ENCODE measurements at places on chromosomes 12 and 14.

- DNase-seq: no peak
Observed at GRCh38 chr12:43210485-43211192, 341.4 kb downstream of the ADAMTS20 start.

- DNase-seq: no peak
Observed at GRCh38 chr14:96146131-96146771, 58.4 kb upstream of the BDKRB2 start.

DNA sequence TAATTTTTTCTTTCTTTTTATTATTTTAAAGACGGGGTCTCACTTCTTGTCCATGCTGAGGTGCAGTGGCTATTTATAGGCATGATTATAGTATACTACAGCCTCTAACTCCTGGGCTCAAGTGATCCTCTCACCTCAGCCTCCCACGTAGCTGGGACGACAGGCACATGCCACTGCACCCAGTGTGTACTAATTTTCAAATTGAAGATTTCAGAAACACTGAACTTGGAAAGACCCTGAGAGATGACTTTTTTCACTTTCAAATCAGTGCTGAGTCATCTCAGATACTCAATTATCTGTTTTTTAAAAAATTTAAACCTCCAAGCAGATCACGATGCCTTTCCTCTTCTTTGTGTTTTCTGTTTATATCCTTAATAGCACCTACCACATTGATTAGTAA, 53.7 kb upstream of the COCH start:
- no peak for DNase-seq

- no peak for DNase-seq
Observed at GRCh38 chr12:119230807-119231206, 52.1 kb downstream of the HSPB8 start.

GRCh38 chr12:77953528-77954205, 123.0 kb downstream of the NAV3 start:
- DNase-seq: no peak

- DNase-seq: no peak
Observed at GRCh38 chr12:69698054-69698453, 1.0 kb downstream of the BEST3 start.

DNA sequence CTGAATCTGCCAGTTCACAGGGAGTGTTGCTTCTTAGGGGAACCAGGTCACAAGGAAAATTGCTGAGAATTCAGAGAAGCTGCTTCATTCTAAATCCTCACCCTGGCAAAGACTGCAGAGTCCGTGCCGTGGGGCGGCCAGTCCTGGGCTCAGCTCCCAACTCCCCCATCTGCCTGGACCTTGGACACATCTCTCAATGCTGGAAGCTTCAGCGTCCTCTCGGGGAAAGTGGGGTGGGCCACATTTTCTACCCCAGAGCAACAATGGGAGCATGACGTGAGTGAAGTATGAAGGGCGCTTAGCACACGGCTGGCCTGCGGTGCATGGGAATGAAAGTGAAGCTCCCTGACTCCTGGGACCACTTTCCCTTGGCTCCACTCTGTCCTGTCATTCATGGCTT, 31.2 kb downstream of the HVCN1 start:
- no peak for DNase-seq

DNA sequence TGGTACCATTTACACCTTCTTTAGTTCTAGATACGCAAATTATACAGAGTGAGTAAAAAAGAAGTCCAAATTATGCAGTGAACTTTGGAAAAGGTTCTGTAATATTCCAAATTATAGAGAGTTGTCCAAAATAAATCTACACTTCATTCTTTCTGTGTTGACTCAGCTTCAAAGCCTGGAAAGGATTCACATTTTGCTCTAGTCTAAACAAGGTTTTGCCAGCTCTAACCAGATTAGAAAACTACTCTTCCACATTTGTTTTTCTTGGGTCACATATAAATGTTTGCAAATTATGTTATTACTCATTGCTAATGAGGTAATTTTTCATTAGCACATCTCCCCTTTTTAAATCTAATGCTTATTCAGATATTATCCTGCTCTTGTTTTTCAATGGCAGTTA, 1562.4 kb upstream of the SEL1L start:
- DNase-seq: no peak

DNA sequence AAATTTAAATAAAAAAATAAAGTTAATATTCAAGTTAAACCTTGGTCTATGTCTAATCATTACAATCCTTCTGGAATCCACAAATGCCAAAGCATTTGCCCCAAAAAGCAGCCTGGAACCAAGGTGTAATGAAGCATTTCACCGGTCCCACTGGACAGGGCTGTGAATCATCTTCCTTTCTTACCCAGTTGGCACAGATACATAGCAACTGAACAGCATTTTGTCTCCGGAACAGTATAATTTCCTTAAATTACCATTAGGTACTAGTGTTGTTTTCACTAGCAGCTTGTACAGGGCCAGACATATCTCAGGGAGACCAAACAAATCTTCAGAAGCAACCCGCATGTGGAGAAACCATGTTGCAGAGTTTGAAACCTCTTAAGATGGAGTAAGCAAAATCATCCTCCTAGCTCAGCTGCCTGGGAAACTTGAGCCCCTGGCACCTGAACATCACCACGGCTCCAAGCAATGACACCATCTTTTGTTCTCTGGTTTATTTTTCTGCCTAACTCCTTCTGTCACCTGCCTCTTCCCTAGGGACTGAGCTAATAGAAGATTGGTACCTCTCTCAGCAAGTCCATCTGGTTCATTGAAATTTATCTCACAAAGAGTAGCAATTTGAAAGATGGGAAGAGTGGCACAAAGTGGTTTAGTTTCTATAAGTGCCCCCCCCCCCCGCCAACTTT, 17.9 kb upstream of the MDM1 start:
- no peak for DNase-seq

DNA sequence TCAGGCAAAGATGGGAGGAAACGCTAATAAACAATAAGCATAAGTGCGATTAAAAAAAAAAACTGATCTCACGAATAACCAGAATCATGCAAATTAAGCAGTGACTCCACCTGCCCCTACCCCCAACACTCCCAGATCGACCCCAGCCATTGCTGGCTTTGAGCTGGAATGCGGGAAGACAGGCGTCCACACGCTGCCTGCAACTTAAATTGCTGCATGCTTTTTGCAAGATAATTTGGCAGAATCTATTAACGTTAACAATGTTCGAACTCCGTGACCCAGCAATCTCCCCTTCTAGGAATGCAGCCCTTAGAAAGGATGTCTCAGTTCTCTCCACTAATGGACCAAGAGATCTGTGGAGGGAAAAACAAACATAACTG, 935 bp upstream of the CKB start:
- DNase-seq: no peak

DNA sequence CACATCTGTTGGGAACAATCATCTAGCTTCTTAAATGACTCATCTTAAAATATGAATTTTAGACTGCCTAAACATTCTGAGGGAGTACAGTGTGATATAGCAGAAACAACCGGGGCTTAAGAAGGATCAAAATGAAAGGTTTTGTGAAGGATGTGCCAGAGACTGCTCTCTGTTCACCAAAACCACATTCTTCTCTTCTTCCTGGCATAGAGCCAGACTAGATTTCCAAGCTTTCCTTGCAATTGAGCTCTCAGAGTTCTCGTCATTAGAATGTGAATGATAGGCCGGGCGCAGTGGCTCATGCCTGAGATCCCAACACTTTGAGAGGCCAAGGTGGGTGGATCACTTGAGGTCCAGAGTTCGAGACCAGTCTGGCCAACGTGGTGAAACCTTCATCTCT, 94.5 kb downstream of the LRRIQ1 start:
- no peak for DNase-seq

DNA sequence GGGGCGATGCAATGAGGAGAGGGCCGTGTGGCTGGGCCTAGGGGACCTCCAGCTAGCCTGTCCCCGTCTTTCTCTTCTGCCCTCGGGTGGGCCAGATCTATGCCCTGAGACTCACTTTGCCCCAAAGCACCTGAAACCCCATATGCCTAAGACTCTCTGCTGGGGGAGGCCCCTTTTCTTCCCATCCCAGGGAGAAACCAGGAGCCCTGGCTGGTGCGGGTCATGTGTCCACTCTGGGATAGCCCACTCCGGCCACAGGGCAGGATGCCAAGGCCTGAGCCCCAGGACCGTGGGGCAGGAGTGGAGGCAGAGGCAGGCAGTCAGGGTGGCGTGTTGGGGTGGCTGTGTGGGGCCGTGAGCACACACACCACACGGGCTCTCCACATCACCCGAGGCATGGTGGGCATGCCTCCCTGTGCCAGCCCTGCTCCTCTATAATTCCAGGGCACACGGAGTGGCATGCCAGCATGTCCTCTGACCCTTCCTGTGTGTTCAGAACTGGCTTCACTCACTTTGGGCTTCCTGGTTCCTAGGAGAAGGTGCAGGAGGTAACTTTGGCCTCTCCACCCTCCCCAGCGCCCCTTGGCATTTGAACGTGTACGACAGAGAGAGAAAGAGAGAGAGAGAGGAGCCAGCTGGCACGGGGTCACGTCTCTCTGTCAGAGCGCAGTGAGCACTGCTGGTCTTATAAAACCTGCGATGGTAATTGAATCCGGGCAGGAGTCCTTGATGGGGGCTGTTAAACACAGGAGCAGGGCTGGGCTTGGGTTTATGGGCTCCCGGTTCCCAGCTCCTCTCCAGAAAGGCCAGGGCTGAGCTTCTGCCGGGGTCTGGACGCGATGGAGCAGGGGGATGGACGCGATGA, 144.2 kb downstream of the KIF26A start:
- DNase-seq: no peak

DNA sequence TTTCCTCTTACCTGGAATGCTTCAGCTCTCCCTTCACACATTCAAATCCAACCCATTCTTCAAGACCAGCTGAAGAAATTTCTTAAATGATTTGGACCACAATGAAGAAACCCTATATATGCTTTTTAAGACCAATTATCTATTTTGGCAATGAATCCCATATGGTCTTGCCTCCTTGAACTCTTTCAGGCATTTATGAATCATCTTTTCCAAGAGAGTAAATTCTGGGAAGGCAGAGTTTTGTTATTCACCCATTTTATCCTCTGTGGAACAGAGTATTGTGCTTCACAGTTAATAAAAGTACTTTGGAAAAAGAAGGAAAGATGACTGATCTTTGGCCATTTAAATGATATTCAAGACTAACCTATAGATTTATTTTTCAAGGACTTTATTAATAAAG, 14.0 kb downstream of the GIT2 start:
- DNase-seq: no peak

- DNase-seq: no peak
Observed at GRCh38 chr12:70950451-70950850, 29.9 kb upstream of the PTPRR start.

- DNase-seq: no peak
Observed at GRCh38 chr12:16228067-16228466, 49.4 kb downstream of the SLC15A5 start.

DNA sequence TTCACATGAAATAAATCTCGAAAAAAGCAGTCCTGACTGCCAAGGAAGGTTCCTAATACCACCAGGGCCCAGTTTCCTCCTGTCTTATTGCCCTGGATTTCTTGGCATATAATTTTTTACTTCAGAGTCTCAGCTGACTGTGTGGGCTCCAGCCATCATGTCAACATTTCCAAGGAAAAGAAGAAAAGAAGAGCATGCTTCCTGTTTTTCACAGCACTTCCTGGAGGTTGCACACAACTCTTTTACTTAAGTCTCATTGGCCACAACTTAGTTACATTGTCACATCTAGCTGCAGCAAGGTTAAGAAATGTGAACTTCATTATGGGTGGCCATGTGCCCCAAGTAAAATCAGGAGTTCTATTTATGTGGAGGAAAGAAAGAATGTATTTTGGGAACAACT, 24.3 kb downstream of the DACT1 start:
- peak; percentile 17 for DNase-seq

- no peak for DNase-seq
Observed at GRCh38 chr14:52792097-52792415, 649 bp upstream of the GNPNAT1 start.

DNA sequence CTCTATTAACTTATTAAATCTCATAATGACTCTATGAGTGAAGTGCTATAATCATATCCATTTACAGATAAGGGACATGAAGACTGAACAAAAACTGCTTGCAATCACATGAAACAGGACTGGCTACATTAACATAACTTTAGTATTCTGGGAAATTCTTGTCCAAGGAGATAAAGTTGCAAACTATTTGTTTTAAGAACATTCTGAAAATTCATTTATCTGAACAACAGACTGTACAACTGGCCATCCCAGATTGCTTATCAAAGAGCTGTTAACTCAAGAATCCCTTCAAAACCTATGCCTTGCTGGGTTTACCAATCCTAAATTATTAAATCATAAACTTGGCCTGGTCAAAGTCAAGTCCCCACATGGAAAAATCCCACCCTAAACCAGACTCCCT, 39.2 kb upstream of the POC1B start:
- DNase-seq: no peak

GRCh38 chr14:105093431-105094192, 28.4 kb upstream of the GPR132 start:
- DNase-seq: peak; percentile 52

- DNase-seq: no peak
Observed at GRCh38 chr14:74518221-74518620, 24.7 kb downstream of the ISCA2 start.

DNA sequence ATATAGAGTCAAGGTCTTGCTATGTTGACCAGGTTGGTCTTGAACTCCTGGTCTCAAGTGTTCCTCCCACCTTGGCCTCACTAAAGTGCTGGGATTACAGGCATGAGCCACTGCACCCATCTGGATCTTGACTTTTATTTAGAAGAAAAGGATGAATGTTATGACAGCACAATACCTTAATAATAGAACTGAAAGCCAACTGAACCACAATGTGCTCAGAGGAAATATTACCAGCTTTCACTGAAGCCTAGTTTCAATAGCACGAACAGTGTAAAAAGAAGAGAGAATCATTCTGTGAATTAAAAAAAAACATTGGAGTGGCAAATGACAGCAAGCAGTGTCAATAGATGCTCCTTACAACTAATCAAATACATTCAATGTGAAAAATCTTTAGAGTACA, 239.2 kb upstream of the RMST start:
- no peak for DNase-seq

DNA sequence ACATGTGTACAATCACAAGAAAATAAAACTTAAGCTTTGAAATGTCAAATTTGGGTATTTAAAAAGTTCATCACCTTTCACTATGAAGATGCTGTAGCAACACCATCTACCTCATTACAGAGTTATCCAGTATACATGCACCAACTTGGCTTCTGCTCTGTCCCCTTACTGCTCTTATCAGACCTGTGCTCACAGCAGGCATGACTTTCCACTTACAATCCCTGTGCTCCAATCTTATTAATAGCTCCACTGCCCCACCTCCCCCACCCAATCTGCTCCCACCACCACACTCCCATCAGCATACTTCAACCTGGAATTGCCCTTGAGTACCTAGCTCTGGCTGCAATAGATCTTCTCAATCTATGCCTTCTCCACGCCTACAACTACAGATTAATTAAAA, 13.3 kb downstream of the GALC start:
- no peak for DNase-seq

DNA sequence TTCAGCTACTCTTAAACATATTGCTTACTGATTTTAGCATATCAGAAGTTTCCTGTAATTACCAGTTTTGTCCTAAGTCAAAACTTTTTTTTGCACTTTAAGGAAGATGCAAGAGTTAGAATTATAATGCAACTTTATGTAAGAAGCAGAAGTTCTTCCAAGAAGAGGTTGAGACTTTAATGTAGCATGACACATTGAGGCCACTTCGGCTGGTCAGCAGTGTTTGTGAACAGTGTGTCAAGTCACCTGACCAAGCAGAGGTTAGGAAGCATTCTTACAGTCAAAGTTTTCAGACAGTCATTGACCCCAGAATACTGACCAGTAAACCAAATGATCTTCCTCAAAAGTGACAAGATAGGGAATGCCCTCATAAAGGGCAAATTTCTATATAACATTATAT, 15.2 kb downstream of the FGFR1OP2 start:
- DNase-seq: no peak

GRCh38 chr14:81263777-81264410, 43.1 kb upstream of the GTF2A1 start:
- DNase-seq: no peak

- DNase-seq: no peak
Observed at GRCh38 chr12:93379981-93380361, 2.2 kb downstream of the NUDT4 start.
